ENCODE measurements at places on chromosomes 11 and 22.

DNA sequence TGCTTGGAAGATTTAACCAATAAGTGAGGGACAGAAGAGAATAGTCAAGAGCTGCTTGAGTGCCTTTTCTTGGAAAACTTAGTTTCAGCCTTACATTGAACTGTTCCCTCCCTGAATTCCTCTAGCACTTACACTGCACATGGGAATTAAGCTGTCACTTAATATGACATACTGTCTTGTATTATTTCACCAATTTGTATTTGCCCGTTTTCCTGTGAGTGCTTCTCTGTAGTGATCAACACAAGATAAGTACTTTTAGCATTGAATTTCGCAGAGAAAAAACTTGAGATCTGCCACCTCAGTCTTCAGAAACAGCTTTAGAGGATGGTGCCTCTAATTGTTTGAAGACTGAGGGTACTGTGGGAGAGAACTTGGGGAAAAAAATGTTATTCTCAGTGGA is 3.7 kb downstream of the SPCS2 start:
- DNase-seq, result no peak

DNA sequence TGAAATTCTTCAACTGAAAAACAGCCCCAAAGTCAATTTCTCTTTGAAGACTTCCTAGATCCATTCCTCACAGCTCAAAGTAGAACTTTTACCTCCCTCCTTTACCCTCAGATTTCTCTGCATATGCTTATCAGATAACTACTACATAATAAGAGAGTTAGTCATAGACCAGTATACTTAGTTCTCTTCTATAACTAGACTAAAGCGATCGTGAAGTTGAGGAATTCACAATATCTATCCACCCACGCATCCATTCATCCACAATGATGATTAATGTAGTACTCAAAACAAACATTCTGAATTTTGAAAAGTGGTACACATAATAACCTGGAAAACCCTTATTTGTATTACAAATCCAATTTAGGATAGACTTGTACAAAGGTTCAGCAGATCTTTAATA is 800.9 kb upstream of the TENM4 start:
- peak; percentile 63 for DNase-seq

- no peak for DNase-seq
These were observed 655.7 kb downstream of the METTL15 start for GRCh38 chr11:28763876-28764275.

- no peak for DNase-seq
These were observed 1108.7 kb downstream of the BRD1 start for GRCh38 chr22:48718818-48719500.

GRCh38 chr11:126841999-126842398 is 158.6 kb downstream of the KIRREL3 start:
- DNase-seq, result no peak

All from non-pigmented ciliary epithelial cell (primary cell).